BJ (cell line): ENCODE measurements at places on chromosomes 2 and 18. TPM values are rescaled to one million over a fixed set of nuclear protein-coding genes. Genes with fewer than 3 reads are reported as not detected.

GRCh38 chr2:168215813-168216212 lies 31.6 kb downstream of the STK39 start:
- no peak for DNase-seq

- no peak for DNase-seq
Observed at GRCh38 chr2:10411557-10411956, 36.6 kb downstream of the ODC1 start.

- no peak for DNase-seq
Observed at GRCh38 chr2:20483194-20483895, 36.5 kb downstream of the RHOB start.

- DNase-seq, result no peak
Observed at GRCh38 chr2:27059141-27059820, 7.8 kb downstream of the AGBL5 start.

DNA sequence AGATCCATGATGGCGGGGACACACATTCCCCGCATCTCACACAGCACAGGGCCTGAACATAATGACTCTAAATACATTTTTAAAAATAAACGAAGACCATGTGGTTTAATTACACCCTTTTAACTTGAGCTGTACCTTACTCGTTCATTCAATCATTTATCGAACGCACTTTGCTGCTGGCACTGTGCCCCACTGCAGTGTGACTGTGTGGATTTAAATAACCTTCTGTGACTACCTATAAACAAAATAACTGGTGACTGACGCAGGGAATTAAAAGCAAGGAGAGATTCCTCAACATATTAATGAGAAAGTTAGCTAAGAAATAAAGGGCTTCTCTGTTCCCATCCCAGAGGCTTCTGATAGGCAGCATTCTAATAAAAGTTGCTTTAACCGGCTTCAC lies 10.9 kb upstream of the FZD7 start:
- DNase-seq, result no peak

Gene PLCL1
- 0.09 and 0.21 TPM in 2 replicates for polyA plus RNA-seq
